NCI-H510A treated with DMSO at 0.1 percent for 48 hours (cell line): ENCODE measurements at places on chromosomes 5 and 9.

DNA sequence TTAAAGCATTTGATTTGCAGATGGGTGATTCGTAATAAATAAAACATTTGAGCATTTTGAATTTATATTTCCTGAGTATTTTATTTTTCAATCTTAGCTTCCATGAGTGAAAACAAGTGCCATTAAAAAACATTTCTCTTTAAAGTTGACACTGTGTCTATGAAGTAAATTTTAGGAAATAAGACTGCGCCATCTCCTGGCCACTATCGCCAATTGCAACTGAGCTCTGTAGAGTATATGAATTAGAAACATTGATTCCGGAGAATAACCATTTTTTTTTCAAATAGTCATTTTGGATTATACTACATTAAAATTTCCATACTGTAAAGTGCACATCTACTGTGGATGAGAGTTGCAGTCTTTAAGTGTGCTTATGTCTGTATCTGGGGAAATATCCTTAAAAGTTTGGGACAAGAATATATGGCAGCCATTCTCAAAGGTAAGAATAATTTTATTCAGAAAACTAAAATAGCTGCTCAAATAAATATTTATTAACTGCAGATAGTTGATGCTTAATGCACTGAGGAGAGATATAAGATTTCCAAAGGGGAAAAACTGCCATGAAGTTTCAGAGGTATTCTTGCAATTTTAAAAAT is 5.9 kb downstream of the DMRTA1 start:
- no peak for DNase-seq

GRCh38 chr9:131396626-131397025 is 2.7 kb downstream of the PRRC2B start:
- DNase-seq = no peak

GRCh38 chr9:14692470-14693250 is 572 bp downstream of the ZDHHC21 start:
- no peak for DNase-seq

- DNase-seq = no peak
These were observed 19.9 kb upstream of the WNK2 start for GRCh38 chr9:93164085-93164484.

DNA sequence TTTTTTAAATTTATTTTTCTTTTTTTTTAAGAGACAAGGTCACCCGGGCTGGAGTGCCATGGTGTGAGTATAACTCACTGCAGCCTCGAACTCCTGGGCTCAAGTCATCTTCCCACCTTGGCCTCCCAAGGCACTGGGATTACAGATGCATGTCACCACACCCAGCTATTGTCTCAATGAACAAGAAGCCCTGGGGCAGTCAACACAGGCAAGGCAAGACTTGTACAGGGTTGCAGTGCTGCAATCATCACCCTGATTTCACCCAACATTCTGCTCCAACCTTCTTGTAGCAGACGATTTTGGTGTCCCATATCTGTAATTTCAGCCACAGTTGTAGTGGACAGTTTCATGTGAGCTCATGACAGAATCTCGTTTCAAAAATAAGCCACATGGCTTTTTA is 205.8 kb upstream of the KIF2A start:
- DNase-seq = no peak

DNA sequence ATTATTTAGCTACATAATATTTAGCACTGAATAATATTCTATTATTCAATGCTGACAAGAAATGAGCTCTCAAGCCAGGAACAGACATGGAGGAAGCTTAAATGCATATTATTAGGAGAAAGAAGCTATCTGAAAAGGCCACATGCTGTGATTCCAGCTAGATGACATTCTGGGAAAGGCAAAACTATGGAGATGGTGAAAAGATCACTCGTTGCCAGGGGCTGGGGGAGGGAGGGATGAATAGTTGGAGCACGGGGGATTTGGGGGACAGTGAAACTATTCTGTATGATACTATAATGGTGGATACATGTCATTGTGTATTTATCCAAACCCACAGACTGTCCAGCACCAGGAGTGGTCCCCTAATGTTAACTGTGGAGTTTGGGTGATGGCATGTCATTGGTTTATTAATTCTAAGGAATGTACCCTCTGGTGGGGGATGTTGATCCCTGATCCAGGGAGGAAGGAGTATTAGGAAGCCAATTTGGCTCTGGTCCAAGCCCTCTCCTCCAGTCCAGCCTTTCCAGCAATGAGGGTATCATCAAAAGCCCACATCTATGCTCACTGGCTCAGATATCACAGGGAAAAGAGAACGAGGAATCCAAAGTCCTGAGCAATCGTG is 162.5 kb downstream of the COL23A1 start:
- no peak for DNase-seq

GRCh38 chr5:178460174-178460573 is 130.0 kb downstream of the COL23A1 start:
- DNase-seq = no peak

DNA sequence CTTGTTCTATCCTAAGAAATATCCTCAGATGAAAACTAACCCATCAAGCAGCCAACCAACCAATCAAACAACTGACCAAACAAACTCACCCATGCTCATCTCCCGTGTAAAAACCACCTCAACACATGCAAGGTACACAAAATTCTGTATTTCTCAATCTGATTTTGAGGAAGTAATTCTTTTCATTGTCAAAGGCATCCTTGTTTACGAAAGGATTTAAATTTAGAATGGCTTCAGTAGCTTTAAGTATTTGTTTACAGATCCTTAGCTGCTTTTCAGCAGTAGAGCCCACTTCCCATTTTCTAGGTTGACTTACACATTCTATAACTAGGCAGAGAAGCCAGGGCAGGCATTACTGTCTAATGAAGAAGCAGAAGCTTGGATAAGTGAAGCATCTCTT is 78.6 kb downstream of the NTRK2 start:
- DNase-seq = no peak

GRCh38 chr5:36724467-36725332 is 118.3 kb downstream of the SLC1A3 start:
- DNase-seq = no peak

- no peak for DNase-seq
These were observed 4.6 kb downstream of the PTCH1 start for GRCh38 chr9:95511952-95512708.

DNA sequence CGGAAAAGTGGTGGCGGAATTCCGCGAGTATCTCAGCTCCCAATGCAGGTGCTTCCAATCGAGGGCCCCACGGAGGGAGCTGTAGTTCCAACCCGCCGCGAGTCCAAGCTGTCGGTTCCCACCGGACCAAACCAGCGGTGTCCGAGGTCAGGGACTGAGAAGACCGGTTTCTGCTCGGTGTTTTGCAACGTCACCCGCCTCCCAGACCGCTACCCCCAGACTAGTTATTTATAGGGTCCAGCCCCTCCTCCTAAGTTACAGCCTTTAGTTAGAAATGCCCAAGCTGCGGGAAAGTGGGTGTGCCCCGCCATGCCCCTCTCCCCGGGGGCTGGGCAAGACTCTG is 677 bp upstream of the MYORG start:
- DNase-seq = no peak

- DNase-seq = no peak
These were observed 20.5 kb upstream of the B4GALT1 start for GRCh38 chr9:33187519-33188218.

- DNase-seq = no peak
These were observed 25.0 kb upstream of the DMRT2 start for GRCh38 chr9:1025131-1025530.

DNA sequence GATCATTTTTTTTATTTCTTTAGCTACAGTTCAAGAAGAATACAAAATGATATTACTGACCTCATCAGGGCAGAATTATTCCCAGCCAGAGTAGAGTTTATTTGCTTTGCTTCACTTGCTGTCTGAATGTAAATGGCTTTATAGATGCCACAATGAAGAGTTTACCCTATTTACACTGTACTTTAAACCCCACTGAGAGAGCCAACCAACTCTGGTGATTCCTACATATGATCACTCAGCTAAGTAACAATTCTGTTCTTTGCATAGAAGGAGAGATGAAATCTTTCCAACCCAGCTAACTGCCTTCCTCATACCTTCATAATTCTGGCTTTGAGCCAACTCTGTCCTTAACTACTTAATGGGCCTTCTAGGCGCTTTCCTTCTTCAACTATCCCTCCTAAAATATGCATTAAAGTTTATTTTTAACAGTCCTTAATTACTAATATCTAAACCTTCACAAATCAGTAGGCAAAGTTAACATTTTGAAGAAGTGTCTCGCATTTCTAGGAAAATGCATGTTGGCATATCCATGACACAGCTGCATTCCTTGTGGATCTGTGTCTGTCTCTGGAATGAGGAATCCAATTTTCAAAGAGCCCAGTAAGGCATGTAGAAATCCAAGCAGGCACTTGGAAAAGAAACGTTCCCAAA is 284.8 kb upstream of the GRAMD2B start:
- DNase-seq = no peak

GRCh38 chr5:178201221-178201926 is 3.0 kb upstream of the HNRNPAB start:
- no peak for DNase-seq

DNA sequence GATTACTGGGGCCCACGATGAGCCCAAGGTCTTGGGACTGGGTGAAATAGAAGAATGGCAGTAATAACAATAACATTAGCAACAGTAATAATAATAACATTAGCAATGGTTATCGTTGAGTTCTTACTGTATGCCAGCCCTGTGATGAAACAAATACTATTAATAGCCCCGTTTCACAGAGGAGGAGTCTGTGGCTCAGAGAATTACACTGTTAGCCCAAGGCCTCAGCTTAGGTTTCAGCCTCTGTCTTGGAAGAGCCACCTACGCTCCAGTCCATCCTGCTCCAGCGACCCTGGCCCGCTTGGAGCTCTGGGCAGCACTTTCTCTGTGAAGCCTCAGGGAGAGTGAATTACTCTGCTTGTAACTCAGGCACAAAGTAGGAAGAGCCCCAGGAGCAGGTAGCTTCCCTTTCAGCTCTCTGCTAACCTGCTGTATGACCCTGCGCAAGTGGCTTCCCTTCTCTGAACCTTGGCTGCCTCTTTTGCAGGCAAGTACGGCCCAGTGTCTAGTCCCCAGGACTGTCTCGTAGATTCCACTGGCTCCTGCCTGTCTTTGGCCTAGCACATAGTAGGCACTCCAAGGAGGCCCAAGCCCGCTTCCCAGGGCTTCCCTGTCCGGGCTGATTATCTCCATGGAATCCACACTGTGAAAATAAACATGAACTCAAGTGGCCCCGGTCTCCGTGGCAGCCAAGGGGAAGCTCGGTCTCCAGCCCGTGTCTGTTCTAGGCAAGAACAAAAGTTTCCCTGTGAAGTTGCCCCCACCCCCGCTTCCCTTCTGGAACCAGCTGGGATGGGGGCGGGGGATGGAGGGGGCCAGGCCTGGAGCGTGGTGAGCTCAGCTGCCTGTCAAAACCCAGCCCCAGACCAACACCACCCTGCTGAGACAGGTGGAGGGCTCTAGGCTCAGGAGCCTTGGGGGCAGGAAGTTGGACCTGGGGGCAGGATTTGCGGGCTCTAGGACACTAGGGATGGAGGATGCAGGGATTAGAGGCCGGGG is 26.2 kb upstream of the LMX1B start:
- no peak for DNase-seq
